Stimulated activated naive B cell treated with anti-CD40 and anti-IgM and Interleukin-4, amounts not matched to agents 10 μg/mL and 1 μg/mL and 100 μg/mL, for 72 hours (primary cell): ENCODE measurements at places on chromosomes 3 and 15.

GRCh38 chr3:174955513-174956016 lies 96.4 kb downstream of the NAALADL2 start:
- DNase-seq = no peak

DNA sequence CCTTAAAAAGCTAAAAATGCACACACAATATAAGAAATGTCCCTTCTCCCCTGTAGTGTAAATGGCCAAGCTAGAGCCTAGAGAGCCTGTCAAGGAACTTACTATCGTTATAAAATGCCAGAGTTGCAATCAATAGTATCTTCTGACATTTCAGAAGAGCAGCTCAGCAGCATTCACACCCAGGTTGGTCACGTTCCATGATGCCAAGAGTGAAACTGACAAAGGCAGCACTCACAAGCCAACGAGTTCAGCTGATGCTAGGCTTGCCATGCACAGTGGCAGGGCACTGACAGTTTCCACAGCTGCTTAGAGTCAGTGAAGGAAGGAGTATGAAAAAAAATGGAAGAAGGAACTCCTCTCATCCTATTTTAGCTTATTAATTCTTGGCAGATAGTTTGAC lies 331.4 kb upstream of the CCDC54 start:
- DNase-seq = no peak

- no peak for DNase-seq
Observed at GRCh38 chr3:42056840-42057239, 34.3 kb upstream of the TRAK1 start.

DNA sequence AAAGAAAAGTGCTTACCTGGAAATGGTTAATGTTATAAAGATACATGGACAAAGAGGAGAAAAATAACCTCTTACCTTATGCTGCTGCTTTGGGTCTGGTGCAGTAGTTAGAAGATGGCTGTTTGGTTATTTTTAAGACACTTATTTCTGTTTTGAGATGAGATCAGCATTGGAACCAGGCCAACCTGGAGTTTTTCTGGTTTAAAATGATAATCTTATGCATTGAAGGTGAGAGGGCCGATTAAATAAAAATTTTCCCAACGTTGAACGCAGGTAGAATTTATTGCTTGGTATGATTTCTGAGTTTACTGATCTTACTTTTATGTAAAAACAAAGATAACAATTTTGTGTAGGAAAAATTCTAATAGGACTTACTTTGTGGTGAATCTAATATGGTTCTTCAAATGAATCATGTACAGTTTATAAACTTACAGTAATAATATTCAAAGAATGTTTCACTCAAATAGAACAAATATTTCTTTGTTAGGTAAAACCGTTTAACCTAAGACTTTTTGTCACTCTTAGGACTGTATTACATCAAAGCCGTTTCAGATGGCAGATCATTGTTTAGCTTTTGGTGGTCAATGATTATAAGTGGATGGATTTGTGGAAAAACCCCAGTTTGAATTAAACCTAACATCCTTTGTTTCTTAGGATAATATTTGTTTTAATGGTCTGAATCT lies 14.9 kb downstream of the UBE2E2 start:
- no peak for DNase-seq

- DNase-seq = no peak
Observed at GRCh38 chr3:196525141-196525540, 10.0 kb upstream of the SMCO1 start.

DNA sequence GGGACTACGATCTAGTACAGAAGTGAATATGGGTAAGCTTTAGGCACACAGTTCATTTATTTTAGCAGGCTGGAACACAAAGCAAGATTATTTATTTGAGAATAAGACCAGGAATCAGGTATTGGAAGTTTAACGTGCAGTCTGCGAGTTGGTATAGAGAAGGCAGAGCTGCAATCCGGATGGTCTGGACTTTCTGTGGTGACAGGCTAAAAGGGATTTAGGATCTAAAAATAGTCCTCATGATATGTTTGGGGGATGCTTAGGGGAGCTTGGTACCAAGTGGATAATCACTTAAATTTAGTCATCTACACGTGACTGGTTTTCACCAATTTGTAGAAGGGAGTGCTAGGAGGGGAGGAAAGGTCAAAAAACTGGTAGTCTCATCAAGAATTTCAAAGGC lies 119.4 kb downstream of the DLG1 start:
- no peak for DNase-seq
